Spinal cord (tissue), 10 donors: ENCODE measurements at places on chromosomes 6 and 20. TPM values are rescaled to one million over a fixed set of nuclear protein-coding genes. Genes with fewer than 3 reads are reported as not detected.

- no peaks in the 10 kb centered on the region for H3K27me3 ChIP-seq
- H3K4me3 ChIP-seq, result no peak overlapping the region
- no peaks in the 10 kb centered on the region for H3K36me3 ChIP-seq
- peak overlapping the region; percentile 25 for H3K27ac ChIP-seq
Measured at GRCh38 chr6:134351615-134352474, 33.9 kb upstream of the SGK1 start.

DNA sequence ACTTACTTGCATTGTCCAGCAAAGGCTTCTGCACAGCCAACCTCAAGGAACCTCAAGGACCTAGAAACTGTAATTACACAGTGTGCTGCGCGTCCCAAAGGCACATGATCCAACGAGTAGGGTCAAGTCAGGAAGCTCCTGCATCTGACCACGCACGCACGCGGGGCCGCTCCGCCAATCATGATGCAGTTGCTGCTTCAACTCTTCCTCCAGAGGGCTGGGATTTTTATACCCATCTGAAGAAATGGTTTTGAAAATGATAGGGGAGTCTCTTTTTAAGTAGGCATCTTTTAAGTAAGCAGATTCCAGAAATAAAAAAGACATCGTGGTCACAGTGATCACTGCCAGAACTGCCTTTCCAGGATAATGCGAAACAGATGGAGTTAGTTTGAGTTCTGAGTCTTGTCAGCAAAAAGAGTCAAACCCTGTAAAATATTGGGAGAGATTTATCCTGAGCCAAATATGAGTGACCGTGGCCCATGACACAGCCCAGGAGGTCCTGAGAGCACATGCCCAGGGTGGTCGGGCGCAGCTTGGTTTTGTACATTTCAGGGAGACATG, 34.0 kb downstream of the KIF25 start:
- peaks cover 19% of the 10 kb centered on the region for H3K4me1 ChIP-seq
- DNase-seq, result no peak
- no peaks in the 10 kb centered on the region for H3K27me3 ChIP-seq
- peak overlapping the region; percentile 57 for H3K27ac ChIP-seq

MOG gene
- 223 TPM for polyA plus RNA-seq

AURKA gene
- 9.6 TPM for polyA plus RNA-seq

- no peak for DNase-seq
- no peak overlapping the region for H3K27ac ChIP-seq
- peaks cover 3% of the 10 kb centered on the region for H3K36me3 ChIP-seq
- no peak overlapping the region for H3K4me3 ChIP-seq
- H3K4me1 ChIP-seq, result peaks cover 12% of the 10 kb centered on the region
Measured at GRCh38 chr20:51749674-51750036, 18.5 kb downstream of the ATP9A start.

SLC44A4 gene
- polyA plus RNA-seq, result 1.1 TPM

DNA sequence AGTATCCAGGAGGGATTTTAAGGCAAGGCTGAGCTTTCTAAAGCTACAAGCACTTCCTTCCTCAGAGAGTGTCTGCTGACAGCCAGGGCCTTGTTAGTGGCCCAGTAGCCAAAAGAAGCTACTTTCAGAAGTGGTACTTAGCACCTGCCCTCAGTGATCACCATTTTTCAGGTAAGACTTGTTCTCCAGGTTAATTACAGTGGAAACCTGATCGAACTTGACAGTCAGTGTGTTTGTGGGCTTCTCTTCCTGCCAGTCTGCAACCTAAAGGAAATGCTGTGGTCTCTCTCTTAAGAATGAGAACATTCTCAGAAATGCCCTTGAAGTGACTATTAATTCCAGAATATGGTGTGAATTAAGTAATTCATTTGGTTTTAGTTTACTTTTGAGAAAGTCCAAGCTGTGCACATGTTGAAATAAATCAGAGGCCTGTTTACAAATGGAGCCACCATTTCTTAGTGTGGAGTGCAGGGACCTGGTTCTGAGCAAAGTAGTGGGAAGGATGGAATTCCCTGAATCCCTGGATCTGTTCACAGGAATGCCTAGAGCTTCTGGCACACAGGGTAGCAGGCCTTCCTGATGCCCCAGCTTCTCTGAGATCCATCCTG, 185.3 kb upstream of the AGPAT4 start:
- H3K4me1 ChIP-seq, result peaks cover 4% of the 10 kb centered on the region
- DNase-seq, result no peak
- no peaks in the 10 kb centered on the region for H3K36me3 ChIP-seq
- H3K4me3 ChIP-seq, result no peak overlapping the region
- H3K27ac ChIP-seq, result no peak overlapping the region

GRCh38 chr6:70119218-70119835, 183.6 kb downstream of the COL9A1 start:
- DNase-seq, result no peak
- no peak overlapping the region for H3K4me3 ChIP-seq
- no peaks in the 10 kb centered on the region for H3K36me3 ChIP-seq
- no peaks in the 10 kb centered on the region for H3K27me3 ChIP-seq
- H3K27ac ChIP-seq, result no peak overlapping the region

DNA sequence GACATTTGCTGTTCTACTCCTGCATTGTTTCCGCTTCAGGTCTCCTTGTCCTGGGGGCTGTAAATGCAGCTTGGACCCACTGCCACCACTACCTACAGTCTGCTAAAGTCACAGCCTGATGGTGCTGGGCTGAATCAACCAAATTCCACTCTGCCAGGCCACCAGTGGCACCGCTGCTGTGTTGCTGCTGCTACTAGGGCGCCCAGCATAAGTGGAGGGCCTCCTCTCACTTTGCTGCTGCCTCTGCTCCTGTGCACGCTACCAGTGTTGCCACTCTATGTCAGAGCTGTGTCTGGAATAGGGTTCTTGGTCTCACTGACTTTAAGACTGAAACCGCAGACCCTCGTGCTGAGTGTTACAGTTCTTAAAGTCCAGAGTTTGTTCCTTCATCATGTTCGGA, 1.4 kb upstream of the SSR1 start:
- H3K27ac ChIP-seq, result no peak overlapping the region
- peaks cover 8% of the 10 kb centered on the region for H3K4me1 ChIP-seq
- H3K27me3 ChIP-seq, result no peaks in the 10 kb centered on the region
- no peak overlapping the region for H3K4me3 ChIP-seq
- peaks cover 2% of the 10 kb centered on the region for H3K36me3 ChIP-seq
- DNase-seq, result no peak

DNA sequence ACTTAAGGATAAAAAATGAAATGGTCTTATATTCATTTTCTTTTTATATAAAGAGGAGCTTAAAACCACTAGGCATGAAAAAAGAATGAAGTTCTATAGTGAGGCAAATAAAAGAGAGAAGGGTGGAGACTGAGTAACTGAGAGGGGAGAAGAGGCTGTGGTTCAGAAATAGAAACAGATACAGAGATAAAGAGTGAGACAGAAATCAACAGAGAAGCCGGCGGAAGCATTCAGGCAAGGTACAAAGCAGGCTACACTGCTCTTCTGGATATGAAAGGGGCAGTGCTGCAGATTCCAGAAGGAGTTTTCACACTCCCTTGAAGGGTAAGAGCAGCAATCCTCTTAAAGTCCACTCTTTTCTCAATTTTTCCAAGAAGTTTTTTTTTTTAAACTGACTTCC, 29.9 kb downstream of the NFATC2 start:
- H3K36me3 ChIP-seq, result no peaks in the 10 kb centered on the region
- H3K4me1 ChIP-seq, result peaks cover 9% of the 10 kb centered on the region
- no peak overlapping the region for H3K4me3 ChIP-seq
- H3K27me3 ChIP-seq, result no peaks in the 10 kb centered on the region
- H3K27ac ChIP-seq, result no peak overlapping the region
- no peak for DNase-seq

ZBP1 gene
- polyA plus RNA-seq, result not detected

DNA sequence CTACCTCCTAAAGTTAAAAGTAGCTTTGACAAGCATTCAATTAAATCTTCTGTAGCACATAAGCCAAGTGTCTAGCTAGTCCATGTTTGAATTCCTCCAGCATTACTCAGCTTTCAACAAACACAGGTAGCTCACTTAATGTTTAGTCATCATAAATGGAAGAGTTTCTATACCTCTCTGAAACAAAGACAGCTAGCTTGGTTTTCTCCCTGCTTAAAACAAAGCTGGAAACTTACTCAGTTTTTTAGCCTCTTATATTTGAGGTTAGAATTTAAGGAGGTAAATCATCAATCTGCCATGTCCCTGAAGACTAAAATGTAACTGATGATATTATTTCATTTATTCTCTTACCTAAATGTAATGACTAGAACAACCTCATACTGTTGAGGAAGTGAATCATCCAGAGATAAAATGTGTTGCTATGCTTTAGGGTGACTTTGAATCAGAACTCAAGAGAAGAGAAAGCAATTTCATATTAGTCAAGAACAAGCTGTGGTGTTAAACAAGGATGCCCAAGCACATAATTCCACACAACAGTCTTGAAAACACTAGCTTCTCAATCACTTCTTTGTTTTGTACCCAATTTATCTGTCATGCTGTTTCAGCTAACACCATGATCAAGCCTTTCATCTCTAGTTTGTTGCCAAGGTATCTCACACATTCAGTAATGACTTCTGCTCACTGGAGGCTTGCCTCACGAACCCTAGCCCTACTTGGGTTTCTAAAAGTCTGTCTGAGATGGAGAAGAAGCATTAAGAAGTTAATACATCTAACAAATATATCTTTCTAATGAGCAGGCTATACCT, 251.9 kb downstream of the EPM2A start:
- no peaks in the 10 kb centered on the region for H3K4me1 ChIP-seq
- no peak overlapping the region for H3K27ac ChIP-seq
- no peaks in the 10 kb centered on the region for H3K36me3 ChIP-seq
- no peaks in the 10 kb centered on the region for H3K27me3 ChIP-seq

- peaks cover 2% of the 10 kb centered on the region for H3K36me3 ChIP-seq
- no peak overlapping the region for H3K27ac ChIP-seq
- no peak for DNase-seq
- no peak overlapping the region for H3K4me3 ChIP-seq
- H3K4me1 ChIP-seq, result peaks cover 8% of the 10 kb centered on the region
- H3K27me3 ChIP-seq, result no peaks in the 10 kb centered on the region
Measured at GRCh38 chr20:36315545-36316351, 9.6 kb downstream of the DLGAP4 start.

NRN1 gene
- polyA plus RNA-seq, result 100 TPM

- DNase-seq, result no peak
- H3K36me3 ChIP-seq, result no peaks in the 10 kb centered on the region
- no peaks in the 10 kb centered on the region for H3K4me1 ChIP-seq
- H3K27ac ChIP-seq, result no peak overlapping the region
- H3K27me3 ChIP-seq, result no peaks in the 10 kb centered on the region
Measured at GRCh38 chr6:90820436-90820835, 233.6 kb upstream of the MAP3K7 start.

BPIFB1 gene
- polyA plus RNA-seq, result 0.13 TPM

- H3K36me3 ChIP-seq, result no peaks in the 10 kb centered on the region
- H3K4me1 ChIP-seq, result no peaks in the 10 kb centered on the region
- H3K27me3 ChIP-seq, result no peaks in the 10 kb centered on the region
- no peak overlapping the region for H3K4me3 ChIP-seq
Measured at GRCh38 chr6:162532283-162533008, 195.1 kb downstream of the PRKN start.

GRCh38 chr6:110554966-110555460, 78.6 kb upstream of the SLC22A16 start:
- DNase-seq, result no peak
- no peak overlapping the region for H3K27ac ChIP-seq
- no peaks in the 10 kb centered on the region for H3K36me3 ChIP-seq
- no peaks in the 10 kb centered on the region for H3K27me3 ChIP-seq
- H3K4me1 ChIP-seq, result peaks cover 11% of the 10 kb centered on the region

GRCh38 chr6:137820952-137821351, 46.1 kb upstream of the TNFAIP3 start:
- no peak for DNase-seq
- no peak overlapping the region for H3K27ac ChIP-seq
- H3K4me3 ChIP-seq, result no peak overlapping the region
- peaks cover 4% of the 10 kb centered on the region for H3K4me1 ChIP-seq

NKAIN2 gene
- 55.0 TPM for polyA plus RNA-seq

CLIC5 gene
- 6.5 TPM for polyA plus RNA-seq

- peaks cover 4% of the 10 kb centered on the region for H3K36me3 ChIP-seq
- H3K4me3 ChIP-seq, result no peak overlapping the region
- no peaks in the 10 kb centered on the region for H3K4me1 ChIP-seq
- H3K27me3 ChIP-seq, result no peaks in the 10 kb centered on the region
Measured at GRCh38 chr6:57138026-57138425, 34.1 kb upstream of the BAG2 start.

DNA sequence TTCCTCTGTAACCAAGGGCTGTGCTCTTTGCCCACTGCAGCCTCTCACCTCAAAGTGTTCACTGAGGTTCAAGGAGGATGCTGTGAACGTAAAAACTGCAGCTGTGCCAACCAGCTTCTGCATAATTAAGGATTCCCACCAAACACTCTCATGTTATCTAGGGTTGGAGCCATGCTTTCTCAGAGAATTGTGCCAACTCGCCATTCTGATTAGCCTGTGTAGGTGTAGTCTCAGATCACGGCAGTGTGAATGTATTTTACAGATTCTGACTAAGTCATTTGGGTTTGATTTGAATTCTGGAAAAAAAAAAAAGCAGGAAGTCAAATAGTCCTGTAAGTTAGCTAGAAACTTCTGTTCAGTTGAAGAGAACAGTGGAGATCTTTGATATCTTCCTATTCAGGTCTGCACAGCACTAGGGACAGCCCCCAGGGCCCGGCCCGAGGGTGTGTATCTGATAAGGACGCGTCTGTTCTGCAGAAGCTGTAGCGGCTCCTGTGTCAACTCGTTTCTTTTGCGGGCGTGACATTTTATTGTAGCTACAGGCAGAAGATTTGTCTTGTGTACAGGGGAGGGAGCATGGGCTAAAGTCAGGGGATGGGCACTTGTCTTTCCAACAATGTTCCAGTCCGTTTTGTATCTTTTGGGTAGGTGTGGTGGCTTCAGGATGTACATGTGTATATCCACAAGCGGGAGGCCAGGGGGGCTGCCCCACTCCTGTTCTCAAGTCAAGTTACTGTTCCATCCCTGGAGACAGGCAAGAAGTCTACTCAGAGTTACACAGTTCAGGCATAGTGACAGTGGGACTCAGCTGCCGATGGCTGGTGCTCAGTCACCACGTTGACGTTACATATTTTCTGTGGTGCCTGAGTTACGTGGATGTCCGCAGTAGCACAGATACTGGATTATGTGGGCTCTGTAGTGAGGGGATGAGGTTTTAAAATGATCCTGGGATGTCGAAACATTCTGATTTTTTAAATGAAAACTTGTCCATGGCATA, 12.4 kb downstream of the IRF4 start:
- H3K4me3 ChIP-seq, result no peak overlapping the region
- H3K27ac ChIP-seq, result no peak overlapping the region
- no peaks in the 10 kb centered on the region for H3K36me3 ChIP-seq
